Stimulated activated CD4-positive, alpha-beta T cell treated with anti-CD3 and anti-CD28 coated beads, TNF-alpha, amount 100 ng/mL, for 4 hours (primary cell): ENCODE measurements at places on chromosomes 11 and 22.

GRCh38 chr11:83951521-83951920, 665.4 kb upstream of the CCDC90B start:
- DNase-seq: no peak

- DNase-seq: no peak
Measured at GRCh38 chr11:14619603-14620531, 23.7 kb upstream of the PDE3B start.

DNA sequence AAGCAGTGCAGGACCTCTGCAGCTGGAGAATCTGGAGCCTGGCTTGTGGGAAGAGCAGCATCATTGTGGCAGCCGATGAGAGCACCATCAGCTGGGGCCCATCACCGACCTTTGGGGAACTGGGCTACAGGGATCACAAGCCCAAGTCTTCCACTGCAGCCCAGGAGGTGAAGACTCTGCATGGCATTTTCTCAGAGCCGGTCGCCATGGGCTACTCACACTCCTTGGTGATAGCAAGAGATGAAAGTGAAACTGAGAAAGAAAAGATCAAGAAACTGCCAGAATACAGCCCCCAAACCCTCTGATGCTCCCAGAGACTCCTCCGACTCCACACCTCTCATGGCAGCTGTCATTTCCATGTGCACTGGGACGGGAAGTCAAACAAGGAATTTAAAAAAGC, 35.6 kb downstream of the ASRGL1 start:
- DNase-seq: no peak

DNA sequence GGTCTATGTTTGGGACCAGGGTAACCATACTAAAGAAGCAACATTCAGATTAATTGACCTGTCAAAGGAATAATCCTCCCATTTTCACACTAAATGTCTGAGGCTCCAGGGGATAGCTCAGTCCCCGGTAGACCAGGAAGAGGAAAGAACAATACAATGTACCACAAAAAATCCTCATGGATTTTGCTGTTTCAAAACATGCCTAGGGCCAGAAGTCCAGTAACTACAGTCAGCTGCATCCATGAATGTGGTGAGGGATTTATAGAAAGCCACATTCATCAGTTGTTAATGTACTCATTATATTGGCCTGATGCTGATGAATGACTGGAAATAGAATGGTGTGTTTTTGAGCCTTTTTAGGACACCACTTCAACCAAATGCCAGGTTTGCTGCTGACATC, 6.9 kb upstream of the ETS1 start:
- DNase-seq: no peak

DNA sequence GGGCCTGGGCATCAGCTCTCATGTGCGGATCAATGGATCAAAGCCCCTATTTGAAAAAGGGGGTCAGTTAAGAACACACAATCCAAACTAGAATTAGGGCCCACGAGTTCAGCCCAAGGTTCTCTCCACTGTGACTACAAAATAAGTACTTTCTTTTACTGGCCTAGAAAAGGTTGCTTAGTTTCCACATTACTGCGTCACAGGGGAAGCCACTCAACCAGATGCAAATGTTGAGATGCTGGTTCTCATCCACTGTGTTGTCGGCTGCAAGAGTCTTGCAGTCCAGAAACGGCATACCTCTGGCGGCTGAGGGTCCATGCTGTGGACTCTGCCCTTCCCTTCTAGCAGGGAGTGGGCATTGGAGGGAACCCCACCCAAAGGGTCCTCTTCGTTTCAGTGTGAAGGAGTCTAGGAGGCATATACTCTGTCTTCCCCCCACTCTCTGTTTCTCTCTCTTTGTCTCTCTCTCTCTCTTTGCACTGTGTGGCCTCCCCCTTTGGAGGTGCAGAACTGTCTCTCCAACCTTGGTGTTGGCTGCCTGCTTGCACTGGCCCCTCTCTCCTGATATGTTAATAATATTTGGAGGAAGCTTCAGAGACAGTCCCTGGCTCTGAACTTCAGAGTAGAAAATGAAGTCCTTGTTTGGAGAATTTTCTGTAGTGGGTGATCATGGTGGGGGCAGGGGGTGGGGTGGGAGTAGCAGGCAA, 99.0 kb upstream of the NNMT start:
- no peak for DNase-seq

DNA sequence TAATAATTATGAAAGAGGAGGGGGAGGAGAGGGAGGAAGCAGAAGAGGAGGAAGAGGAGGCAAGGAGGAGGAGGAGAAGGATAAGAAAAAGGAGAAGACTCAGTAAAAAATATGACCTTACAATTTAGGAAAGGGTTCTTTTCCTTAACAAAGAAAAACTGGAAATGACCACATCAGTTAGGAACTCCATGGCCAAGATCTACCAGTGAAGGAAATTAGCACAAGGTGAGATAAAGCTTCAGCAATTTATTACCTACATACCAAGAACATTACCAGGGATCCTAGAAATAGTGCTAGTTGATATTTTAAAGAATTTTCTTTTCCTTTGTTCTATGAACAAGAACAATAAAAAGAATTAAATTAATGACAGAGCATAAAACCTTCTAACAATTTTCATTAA, 172.7 kb downstream of the LRRC4C start:
- no peak for DNase-seq

DNA sequence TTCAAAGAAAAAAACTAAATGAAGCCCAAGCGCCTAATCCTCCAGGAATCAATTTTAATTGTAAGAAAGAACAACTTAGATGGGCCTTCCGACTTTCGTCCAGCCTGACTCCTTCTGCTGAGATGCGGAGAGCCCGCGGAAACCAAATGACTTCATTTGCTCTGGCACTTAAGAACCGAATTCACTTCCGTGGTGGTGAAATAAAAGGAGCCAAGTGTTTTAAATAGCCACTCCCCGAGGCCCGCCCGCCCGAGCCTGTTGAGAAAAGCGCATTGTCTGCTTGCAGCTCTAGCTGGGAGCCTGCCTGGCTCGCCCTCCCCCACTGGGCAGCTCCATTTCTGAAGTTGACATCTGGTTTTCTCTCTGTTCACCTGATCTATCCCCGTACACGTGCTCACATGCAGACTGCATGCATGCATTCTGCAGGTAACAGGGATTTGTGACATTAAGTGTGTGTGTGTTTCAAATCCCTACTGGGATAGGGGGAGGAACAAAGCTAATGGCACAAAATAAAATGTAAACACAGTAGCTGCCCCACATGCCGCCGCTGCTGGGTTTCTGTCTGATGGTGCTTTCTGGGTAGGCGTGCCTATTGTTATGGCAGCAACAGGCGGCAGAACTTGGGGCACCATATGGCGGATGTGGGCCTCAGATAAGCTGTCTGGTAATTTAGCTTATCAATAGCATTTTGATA, 6.2 kb downstream of the TEAD1 start:
- no peak for DNase-seq

- no peak for DNase-seq
Measured at GRCh38 chr22:28464127-28464526, 215.5 kb downstream of the TTC28 start.

DNA sequence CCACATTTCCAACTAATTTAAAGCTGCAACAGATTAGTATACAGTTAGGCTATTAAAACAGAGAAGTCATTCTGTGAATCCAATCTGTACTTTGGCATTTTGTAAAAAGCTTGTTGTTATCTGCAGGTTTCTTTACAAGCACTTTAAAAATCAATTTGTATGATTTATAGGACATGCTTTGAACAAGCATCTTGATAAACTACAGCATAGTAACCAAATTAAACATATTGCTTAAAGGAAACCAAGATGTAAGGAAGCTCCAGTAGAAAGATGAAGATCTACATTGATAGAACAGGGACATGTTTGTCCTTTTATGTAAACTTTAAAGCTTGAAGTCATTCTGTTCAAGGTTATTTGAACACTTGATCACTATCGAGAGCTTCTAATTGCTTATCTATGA, 498.3 kb upstream of the CCDC90B start:
- DNase-seq: no peak

DNA sequence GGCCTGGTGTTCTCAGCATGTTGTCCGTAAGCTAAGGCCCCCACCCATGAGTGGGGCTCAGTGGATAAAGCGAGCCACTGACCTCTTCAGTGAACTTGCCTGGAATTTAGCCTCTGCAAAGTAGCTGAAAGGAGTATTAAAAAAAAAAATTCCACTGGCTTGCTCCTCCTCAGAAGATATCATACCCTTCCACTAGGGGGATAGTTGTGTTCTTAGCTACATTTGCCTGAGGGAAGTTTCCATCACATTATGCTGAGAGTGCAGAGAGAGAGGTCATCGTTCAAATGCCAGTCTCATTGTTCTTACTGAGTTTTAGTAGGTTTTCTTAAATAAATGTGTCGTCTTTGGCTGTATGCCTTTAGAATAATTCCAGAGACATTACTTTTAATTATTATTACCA, 879.7 kb downstream of the JRKL start:
- DNase-seq: no peak

DNA sequence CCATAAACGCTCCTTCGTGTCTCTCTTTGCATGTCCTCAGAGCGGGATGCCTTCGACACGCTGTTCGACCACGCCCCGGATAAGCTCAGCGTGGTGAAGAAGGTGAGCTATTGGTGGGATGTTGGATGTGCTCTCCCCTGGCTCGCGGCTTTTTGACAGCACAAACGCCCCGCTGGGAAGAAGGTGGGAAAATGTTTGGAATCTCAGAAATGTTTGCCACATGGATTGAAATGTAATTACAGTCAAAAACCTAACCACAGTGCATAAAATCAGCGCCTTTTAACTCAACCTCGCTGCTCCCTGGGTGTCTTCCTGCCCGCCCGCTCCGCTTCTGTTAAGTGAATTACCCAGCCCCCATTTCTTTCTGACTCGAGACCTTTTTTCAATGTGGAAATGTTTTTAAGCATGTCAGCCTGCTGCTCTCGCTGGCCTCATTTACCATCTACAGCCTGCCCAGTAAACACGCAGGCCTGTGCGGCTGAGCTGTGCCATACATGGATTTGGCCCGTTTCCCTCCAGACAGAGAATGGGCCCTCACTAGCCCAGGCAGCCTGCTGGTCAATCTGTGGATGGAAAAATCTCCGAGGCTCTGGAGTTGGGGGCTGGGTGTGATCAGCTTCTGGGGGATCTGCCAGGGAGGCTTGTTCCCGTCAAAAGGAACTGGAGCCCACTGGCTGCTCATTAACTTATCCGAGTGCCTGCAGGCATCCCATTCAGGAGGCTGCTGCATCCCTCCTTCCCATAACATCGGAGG, 32.7 kb upstream of the PARVG start:
- DNase-seq: no peak

DNA sequence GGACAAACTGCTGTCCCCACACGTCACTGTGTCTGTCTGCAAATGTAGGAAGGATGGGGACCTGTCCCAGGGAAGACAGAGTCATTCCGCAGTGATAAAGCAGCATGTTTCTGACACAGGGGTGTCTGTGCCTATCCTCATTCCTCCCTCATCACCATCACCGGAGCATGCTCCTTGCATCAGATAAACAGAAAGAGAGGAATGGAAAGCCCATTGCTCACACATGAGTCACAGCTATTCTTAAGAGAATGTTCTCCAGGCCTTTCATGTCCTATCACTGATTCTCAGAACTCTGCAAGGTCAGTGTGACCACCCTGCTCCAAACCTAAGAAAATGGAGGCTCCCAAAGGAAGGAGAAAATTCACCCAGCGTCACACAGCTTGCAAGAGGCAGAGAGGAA, 38.9 kb downstream of the ZNF195 start:
- DNase-seq: no peak

DNA sequence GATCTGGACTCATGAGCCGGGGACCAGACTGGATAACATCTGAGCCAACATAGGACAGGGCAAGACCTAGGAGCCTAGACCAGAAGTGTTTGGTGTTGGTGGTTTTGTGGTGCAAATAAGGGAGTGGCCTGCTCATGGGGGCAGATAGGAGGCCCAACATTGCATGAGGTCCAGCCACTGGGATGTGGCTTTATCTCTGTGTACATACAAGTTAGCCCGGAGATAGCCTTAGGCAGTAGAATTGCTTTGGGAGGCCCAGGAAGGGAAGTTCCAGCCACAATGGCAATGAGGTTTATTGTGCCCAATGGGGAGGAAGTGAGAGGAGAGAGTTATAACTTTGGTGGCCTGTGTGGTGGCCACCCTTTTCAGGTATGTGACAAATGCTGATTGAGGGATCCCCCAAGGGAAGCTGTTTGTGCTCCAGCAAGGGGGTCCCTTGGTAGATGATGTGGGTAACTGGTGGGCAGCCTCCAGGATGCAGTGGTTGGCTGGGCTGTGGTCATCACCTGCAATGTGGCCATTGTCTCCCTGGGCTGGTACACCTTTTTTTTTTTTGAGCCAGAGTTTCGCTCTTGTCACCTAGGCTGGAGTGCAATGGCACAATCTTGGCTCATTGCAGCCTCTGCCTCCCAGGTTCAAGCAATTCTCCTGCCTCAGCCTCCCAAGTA, 6.4 kb downstream of the LMO2 start:
- no peak for DNase-seq

- DNase-seq: no peak
Measured at GRCh38 chr11:43377389-43377788, 18.7 kb downstream of the TTC17 start.
